ENCODE measurements at places on chromosomes 4 and X. TPM values are rescaled to one million over a fixed set of nuclear protein-coding genes. Genes with fewer than 3 reads are reported as not detected.
A peak's percentile ranks its signal among the peaks of the same experiment; 100 is the strongest.

DNA sequence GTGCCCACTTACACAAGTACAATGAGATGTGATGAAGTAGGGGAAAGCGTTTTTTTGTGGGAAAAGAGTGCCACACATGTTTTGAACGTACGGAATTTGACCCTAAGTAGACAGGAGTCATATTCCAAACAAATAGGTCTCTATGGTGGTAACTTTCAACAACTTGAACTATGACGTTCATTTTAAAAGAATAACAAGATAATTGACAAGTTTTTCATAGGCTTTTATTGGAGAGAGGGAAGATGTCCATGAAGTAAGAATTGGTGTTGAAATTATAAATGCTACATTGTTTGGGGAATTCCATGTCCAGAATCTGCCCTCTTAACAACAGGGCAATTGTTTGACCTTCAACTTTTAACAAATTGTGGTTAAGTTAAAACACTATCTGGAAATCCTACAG, 126.5 kb downstream of the GASK1B start:
- H3K4me1 ChIP-seq, result no peaks in the 10 kb centered on the region
- no peaks in the 10 kb centered on the region for H3K36me3 ChIP-seq
- no peak overlapping the region for H3K4me3 ChIP-seq
- H3K27me3 ChIP-seq, result no peaks in the 10 kb centered on the region
- no peak for DNase-seq

- no peaks in the 10 kb centered on the region for H3K27me3 ChIP-seq
- H3K4me1 ChIP-seq, result peaks cover 2% of the 10 kb centered on the region
- peak; percentile 83 for DNase-seq
- peak overlapping the region; percentile 65 for H3K27ac ChIP-seq
- no peaks in the 10 kb centered on the region for H3K36me3 ChIP-seq
These were observed 38.8 kb downstream of the DCLK2 start for GRCh38 chr4:150117094-150117493.

DNA sequence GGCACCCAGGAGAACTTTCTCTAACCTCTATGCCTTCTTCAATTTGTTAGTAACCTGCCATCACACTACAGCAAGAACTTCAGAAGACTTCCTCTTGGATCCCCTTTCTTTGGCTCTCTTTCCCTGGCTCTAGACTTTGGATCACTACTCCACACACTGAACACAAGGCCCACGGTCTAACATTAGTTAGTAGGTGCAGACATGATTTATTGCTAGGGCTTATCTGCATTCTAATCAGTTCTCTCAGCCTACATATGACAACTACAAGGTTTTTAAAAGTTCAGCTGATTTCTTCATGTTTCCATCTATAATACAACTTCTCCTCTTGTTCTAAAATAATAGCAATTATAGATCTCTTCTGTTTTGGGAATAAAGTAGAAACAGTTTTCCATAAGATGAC, 209.1 kb upstream of the ANXA10 start:
- H3K4me3 ChIP-seq, result no peak overlapping the region
- H3K36me3 ChIP-seq, result no peaks in the 10 kb centered on the region
- no peaks in the 10 kb centered on the region for H3K4me1 ChIP-seq
- DNase-seq, result no peak
- H3K27ac ChIP-seq, result no peak overlapping the region

DNA sequence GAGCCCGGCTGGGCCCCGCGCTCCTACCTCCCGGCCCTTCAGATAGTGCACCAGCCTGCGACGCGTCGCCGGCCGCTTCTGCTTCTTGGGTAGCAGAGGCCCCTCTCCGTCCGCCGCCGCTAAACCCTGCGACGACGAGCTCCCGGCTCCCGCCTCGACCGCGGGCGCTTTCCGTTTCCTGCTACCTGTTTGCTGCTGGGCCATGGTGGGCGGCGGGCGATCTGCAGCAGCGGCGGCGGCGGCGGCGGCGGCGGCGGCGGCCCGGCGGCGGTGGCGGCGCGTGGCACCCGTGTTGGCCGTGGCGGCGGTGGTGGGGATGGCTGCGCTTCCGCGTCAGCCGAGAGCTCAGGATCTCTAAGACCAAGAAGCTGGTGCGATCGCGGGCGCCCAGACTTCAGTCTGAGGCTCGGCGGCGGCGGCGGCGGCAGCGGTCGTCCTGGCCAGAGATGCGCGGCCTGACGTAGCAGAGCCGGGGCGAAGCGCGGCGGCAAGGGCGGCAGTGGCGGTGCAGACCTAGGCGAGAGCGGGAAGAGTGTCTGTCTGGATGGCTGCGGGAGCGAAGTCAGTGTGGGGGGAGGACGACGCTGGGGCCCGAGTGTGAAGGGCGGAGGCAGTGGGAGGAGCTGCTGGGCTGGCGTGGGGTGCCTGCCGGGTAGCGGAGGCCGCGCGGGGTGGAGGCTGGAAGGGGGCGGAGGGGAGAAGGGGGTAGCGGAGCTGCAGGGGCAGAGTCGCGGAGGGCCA, at the start of gene DCAF12L2:
Gene DCAF12L2 (minus strand): TSS at position 569 of the 741 bp plus-strand sequence. CDS start 365 bp downstream, at position 204.
- peak; percentile 73 for DNase-seq
- no peaks in the 10 kb centered on the region for H3K4me1 ChIP-seq
- H3K27me3 ChIP-seq, result no peaks in the 10 kb centered on the region
- H3K36me3 ChIP-seq, result no peaks in the 10 kb centered on the region

- H3K27me3 ChIP-seq, result no peaks in the 10 kb centered on the region
- H3K36me3 ChIP-seq, result no peaks in the 10 kb centered on the region
- H3K27ac ChIP-seq, result no peak overlapping the region
- no peak for DNase-seq
- H3K4me3 ChIP-seq, result no peak overlapping the region
These were observed 26.3 kb upstream of the PRSS48 start for GRCh38 chr4:151250706-151251105.

- no peak overlapping the region for H3K27ac ChIP-seq
- H3K4me3 ChIP-seq, result no peak overlapping the region
- no peaks in the 10 kb centered on the region for H3K27me3 ChIP-seq
- DNase-seq, result no peak
- H3K4me1 ChIP-seq, result no peaks in the 10 kb centered on the region
- no peaks in the 10 kb centered on the region for H3K36me3 ChIP-seq
These were observed 115.5 kb upstream of the FAM241A start for GRCh38 chr4:112029771-112030171.

DNA sequence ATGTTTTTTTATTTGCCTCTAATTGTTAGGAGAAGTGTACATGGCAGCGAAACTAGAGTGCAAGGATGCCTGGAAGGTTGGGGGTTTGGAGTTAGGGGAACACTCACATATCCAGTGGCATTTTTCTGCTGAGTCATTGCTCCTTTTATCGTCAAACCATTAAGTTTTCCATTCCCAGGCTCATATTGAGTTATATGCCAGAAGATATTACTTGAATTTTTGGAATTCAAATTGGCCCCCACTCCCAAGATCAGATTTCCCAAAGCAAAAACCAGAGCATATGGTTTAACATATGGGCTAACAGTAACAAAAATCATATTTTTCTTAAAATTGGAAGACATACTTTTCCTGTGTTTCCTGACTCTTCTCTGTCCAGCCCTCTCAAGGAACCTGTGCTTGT, 152.7 kb downstream of the FSTL5 start:
- H3K36me3 ChIP-seq, result no peaks in the 10 kb centered on the region
- H3K27me3 ChIP-seq, result no peaks in the 10 kb centered on the region
- H3K4me1 ChIP-seq, result no peaks in the 10 kb centered on the region
- H3K4me3 ChIP-seq, result no peak overlapping the region

DNA sequence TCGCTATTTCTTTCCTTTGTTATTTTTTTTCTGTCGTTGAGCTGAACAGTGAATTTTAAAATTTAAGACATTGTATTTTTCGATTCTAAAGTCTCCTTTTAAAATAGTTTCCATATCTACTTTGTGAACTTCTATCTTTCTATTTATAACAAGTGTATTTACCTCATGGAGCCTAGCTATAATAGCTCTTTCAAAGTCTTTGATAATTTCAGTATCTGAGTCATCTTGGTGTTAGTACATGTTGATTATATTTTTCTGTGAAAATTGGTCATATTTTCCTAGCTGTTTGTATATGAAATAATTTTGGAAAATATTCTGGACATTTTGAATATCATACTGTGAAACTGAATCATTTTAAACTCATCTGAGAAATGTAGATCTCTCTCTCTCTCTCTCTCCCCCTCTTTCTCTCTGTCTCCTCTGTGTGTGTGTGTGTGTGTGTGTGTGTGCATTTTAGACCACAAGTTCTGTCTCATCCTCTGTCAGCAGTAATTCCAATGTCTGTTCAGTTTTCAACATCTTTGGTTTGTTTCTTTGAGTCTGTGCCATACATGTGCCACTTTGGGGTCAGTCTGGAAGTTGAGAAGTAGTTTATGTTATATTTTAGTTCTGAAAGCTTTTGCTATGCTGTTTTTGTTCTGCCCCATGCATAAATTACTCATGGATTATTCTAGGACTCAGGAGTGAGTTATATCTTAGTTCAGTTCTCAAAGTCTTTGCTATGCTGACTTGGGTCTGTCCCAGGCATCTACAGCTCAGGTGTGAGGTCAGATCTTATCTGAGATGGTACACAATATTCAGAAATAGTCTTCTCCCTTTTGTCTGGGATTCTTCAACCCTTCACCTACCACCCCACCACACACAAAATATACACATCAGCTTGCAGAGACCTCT, 366.4 kb upstream of the CASK start:
- H3K36me3 ChIP-seq, result no peaks in the 10 kb centered on the region
- H3K27me3 ChIP-seq, result no peaks in the 10 kb centered on the region
- H3K4me1 ChIP-seq, result no peaks in the 10 kb centered on the region
- no peak overlapping the region for H3K4me3 ChIP-seq
- no peak overlapping the region for H3K27ac ChIP-seq

DNA sequence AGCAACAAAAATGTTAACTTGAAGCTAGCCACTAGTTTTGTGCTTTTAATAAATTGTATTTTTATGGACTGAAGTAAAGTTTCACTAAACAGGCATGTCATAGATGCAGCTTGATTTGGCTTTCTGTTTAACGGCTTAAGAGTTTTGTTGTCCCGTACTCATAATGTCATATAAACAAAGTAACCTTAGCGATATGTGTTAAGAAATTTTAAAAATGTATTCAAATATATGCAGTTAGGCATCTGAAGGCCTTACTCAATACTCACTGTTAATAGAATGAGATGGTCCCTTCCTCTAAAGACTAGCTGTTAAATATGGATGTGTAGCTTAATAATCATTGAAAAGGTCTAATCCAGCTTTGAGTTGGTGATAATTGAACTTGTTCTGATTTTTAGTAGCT, 1.0 kb upstream of the SCLT1 start:
- no peak for DNase-seq
- no peak overlapping the region for H3K4me3 ChIP-seq
- no peak overlapping the region for H3K27ac ChIP-seq
- H3K36me3 ChIP-seq, result no peaks in the 10 kb centered on the region
- H3K27me3 ChIP-seq, result no peaks in the 10 kb centered on the region
- peaks cover 3% of the 10 kb centered on the region for H3K4me1 ChIP-seq

DNA sequence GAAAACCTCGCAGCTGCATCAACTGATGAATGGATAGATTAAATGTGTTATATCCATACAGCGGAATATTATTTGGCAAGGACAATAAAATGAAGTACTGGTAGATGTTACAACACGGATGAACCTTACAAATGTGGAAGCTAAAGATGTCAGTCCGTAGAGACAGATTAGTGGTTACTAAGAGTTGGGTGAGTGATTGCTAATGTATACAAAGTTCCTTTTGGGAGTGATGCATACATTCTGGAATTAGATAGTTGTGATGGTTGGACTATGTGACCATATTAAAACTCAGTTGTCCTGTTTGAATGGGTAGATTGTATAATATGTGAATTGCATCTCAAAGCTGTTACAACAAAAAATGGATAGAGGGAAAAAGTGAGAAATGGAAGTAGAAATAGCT, 2.8 kb downstream of the FIP1L1 start:
- no peak for DNase-seq
- no peak overlapping the region for H3K4me3 ChIP-seq
- H3K27me3 ChIP-seq, result no peaks in the 10 kb centered on the region
- H3K4me1 ChIP-seq, result no peaks in the 10 kb centered on the region

GRCh38 chr4:81666491-81666890, 194.8 kb upstream of the RASGEF1B start:
- H3K36me3 ChIP-seq, result no peaks in the 10 kb centered on the region
- no peak for DNase-seq
- H3K27ac ChIP-seq, result no peak overlapping the region

The SULT1E1 gene
- not detected for total RNA-seq

The TCEAL7 gene
- 8.4 TPM for total RNA-seq

The NUP62CL gene
- total RNA-seq, result 0.39 TPM

The CT83 gene
- total RNA-seq, result not detected

The POU4F2 gene
- not detected for total RNA-seq

The STATH gene
- total RNA-seq, result not detected

The LUZP4 gene
- total RNA-seq, result not detected

The TMEM154 gene
- total RNA-seq, result 5.1 TPM

The MAGEA8 gene
- total RNA-seq, result not detected
